SK-N-SH (cell line): ENCODE measurements at places on chromosomes 11 and 22. TPM values are rescaled to one million over a fixed set of nuclear protein-coding genes. Genes with fewer than 3 reads are reported as not detected.

DNA sequence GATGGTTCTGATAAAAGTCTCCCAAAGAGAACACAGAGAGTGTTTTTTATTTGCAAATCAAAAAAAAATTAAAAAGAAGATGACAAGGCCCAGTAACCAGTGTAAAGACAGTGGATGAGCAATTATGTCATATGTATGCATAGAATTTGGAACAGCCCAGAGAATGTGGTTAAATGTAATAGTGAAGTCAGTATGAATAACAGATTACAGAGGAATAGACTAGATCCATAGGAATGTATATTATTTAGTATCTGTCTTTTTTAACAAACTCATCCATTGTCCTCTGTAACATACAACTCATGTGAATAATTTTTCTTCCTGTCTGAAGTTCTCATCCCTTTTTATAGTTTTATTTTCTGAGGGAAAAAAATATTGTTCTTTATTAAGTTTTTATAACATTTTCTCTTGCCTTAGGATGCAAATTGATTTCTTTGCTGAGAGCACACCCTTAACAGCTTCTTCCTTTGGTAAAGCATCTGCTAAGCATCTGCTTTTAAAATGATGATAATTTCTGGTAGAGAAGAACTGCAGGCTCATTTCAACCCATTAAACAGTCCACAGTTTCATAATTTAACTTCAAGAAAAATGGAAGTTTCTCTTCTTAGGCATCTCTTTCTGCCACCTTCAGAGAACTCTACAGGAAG, 266.5 kb upstream of the MTNR1B start:
- DNase-seq: no peak

GRCh38 chr11:128467610-128468041, 119.7 kb downstream of the ETS1 start:
- no peak for DNase-seq

GRCh38 chr11:116993599-116993998, 104.6 kb downstream of the SIK3 start:
- peak; percentile 58 for DNase-seq

HORMAD2 gene
- polyA plus RNA-seq: not detected in 2 replicates

ZNF280B gene
- 0.82 and 1.2 TPM in 2 replicates for polyA plus RNA-seq

DNA sequence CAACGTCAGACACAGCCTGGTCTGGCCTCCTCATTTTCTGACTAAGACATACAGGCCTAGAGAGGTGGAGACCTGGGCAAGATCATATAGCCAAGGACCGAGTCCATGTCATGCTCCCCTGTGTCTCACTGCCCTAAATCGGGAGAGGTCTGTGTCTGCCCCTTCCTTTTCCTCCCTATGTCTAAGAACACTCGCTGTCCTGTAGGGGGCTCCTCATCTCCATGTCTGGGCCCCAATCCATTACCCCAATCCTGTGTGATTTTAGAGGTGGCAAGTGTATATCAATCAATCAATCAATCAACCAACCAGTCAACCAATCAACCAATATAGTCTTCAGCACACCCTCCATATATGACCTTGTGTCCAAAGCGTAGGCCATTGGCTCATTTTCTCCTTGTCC, 125.7 kb downstream of the KIRREL3 start:
- no peak for DNase-seq

ANKK1 gene
- 0.05 TPM in 1 of 2 replicates, not detected in the other for polyA plus RNA-seq
